Left colon (tissue), 2 donors: ENCODE measurements at places on chromosomes 11 and 22.

DNA sequence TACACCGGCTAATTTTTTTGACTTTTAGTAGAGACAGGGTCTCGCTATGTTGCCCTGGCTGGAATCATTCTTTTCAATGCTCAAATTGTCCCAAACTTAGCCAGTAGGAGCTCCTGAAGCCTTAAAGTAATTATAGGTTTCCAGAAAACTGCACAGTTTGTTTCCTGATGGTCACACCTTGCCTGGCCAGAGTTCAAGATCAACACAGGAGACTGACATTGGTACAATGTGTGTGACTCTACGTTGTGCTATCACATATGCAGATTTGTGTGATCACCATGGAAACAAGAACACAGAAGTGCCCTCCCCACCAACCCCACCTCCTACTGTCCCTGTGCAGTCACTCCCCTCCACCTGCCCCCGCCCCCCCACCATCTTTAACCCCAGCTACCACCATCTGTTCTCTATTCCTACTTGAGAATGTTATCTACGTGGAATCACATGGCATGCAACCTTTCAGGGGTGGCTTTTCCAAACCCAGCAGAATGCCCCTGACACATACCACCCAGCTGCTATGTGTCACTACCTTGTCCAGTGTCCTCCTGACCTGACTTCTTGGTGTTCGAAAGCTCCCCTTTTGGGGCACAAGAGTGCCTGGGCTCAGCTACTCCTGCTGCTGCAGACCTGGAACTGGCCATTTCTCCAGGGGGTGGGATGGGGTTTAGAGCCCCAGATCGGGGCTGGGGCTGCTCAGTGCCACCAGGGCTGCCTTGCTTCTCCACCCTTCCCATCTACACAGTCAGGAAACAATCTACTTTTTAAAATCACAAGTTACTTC lies 6.1 kb upstream of the NAP1L4 start:
- DNase-seq: peak; percentile 67

GRCh38 chr22:49951000-49951677 lies 9.4 kb upstream of the PIM3 start:
- DNase-seq: peak; percentile 96

DNA sequence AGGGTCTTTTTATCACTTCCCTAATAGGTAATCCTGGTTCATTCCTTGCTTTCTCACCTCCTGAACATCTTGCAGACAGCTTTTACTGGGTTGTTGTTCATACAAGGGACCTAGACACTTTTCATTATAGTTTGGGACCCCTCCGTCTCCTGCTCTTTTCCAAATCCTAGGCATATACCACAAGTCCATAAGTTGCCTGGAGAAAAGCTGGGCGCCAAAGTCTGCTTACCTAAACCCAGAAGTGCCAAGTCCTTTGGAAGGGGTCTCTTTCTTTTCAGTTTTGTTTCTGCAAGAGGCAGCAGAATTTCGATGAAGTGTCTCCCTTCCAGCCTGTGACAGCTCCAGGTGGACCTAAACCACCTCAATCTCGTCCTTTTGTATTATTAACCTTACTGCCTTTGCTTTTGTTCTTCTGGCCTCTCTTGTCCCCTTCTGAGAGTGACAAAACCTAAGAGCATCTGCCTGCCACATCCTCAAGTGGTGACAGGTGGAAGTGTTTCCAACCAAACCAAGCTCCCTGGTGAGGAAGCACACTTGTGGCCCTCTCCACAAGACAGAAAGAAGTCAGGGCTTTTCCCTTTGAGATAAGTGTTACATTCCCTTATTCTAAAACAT lies 19.5 kb upstream of the P2RY6 start:
- DNase-seq: peak; percentile 14

DNA sequence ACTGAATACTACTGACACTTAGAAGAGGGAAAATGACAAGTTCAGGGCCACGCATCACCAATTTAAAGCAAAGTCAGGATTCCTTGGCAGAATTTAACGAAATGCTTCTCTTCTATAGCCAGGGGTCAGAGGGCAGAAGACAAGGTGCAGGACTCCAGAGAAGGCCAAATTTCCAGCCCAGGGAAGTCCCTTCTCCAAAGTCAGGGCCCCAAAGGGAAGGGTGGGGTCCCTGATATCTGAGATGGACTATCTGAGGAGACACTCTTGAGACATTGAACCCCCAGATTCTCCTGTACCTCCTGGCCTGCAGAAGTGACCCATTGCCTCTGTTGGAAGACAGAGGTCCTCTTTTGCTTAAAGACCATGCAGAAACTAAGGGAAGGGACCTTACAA lies 91.2 kb downstream of the RPS6KA4 start:
- no peak for DNase-seq

DNA sequence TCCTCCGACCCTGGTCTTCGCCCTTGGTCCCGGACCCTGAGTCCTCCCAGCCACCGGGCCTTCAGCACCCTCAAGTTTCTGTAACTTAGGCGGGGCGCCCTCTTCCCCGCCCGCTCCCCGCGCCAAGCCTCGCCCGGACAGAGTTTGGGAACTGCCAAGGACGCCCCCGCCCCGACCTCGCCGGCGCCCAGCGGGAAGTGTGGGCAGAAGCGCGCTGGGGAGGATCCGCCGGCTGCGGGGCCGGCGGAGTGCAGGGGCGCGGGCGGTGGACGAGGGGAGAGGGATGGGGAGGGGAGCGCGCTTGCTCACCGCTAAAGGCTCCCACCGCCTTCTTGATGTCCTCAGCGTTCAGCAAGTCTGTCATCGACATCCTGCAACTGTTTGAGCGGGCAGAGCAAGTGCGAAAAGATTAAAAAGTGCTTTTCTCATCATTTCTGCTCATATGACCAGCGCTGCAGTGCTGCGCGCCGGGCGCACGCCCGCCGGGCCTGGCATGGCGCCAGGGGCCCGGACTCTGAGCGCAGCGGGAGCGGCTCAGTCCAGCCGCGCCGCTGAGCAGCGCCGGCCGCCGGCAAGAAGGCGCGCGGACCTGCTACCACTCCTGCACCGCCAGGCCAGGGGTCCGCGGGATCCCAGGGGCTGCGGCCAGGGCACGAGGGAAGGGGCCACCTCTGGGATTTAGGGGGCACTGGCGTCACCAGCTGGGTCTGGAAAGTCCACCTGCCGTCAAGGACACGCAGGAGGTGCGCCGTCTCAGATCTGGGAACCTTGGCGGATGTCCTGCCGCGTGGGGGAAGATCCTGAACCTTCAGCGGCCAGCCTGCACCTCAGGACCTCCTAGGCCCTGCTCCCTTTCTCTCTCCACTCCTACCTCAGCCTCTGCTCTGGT lies at the start of gene PVALB:
Gene PVALB (minus strand): TSS at position 400 of the 889 bp plus-strand sequence. CDS start 30 bp downstream, at position 370.
- DNase-seq: peak; percentile 13

DNA sequence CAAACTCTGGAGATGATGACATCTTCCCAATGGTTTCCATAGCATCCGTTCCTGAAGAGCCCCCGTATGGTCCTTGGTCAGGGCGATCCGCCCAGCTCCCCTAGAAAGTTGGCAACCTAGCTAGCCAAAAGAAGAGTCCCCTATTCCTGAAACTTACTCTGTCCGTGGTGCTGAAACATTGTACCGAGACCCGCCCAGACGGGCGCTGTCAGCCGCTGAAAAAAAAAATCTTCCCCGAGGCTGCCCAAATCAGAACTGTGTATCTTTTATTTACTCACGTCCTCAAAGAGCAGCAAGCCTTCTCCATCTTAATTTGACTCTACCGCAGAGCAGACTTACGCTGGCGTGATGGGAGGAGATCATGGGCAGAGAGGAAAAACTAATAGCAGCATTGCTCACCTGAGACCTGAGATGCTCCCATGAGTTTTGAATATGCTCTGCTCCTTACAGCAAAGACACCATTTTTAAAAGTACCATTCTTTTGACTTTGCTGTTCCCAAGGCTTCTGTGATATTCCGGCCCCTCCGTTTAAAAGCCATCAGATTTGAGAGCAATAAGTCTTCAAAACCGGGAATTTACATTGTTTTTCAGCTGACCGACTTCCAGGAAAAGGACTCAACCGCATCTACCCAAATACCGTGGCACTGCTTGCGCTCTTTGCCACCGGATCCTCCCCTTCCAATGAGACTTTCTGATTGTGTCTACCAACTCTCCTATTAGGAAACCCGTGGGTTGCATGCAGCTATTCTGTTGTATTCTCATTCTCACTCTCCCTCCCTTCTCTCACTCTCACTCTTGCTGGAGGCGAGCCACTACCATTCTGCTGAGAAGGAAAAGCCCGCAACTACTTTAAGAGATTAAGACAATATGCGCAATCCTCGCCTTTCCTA lies at the start of gene SLC17A6:
Gene SLC17A6 (plus strand): TSS at position 786 of the 890 bp plus-strand sequence. CDS start 153 bp downstream, outside the sequence.
- DNase-seq: no peak

- DNase-seq: no peak
Observed at GRCh38 chr22:39989633-39990032, 5.1 kb upstream of the FAM83F start.

DNA sequence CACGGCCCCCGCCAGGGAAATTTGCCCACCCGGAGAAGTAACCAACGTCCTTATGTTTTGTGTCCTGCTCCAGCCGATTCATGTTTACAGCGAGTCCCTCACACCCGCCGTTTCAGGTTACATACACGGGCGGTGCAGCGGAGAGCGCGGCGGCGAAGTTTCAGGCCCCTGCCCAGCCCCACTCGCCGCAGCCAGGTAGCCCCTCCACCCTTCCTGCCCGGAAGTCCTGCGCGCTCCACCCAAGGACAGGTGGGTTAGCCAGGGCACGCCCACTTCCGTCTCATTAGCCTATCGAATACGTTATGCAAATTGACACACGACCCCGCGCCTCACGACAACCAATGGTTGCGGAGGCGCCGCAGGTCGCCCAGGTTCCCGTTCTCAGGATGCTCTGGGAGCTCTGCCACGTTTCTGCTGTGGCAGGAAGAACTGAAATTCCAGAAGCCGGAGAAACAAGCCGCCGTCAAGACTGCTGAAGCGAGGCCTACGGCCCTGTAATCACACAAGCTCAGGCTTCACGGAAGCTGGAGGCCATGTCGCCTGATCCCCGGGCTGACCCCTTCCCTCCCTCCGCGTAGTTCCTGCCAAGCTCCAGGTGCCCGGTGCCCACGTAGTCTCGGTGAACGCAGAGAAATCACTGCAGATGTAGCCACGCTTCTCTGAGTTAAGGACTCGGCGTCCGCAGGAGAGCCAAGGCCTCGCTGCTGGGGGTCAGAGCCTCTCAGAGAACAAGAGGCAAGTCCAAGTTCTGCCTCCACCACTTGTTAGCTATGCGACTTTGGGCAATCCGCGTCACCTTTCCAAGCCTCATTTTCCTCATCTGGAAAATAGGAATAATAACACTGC lies 22.4 kb upstream of the MYH9 start:
- peak; percentile 96 for DNase-seq

DNA sequence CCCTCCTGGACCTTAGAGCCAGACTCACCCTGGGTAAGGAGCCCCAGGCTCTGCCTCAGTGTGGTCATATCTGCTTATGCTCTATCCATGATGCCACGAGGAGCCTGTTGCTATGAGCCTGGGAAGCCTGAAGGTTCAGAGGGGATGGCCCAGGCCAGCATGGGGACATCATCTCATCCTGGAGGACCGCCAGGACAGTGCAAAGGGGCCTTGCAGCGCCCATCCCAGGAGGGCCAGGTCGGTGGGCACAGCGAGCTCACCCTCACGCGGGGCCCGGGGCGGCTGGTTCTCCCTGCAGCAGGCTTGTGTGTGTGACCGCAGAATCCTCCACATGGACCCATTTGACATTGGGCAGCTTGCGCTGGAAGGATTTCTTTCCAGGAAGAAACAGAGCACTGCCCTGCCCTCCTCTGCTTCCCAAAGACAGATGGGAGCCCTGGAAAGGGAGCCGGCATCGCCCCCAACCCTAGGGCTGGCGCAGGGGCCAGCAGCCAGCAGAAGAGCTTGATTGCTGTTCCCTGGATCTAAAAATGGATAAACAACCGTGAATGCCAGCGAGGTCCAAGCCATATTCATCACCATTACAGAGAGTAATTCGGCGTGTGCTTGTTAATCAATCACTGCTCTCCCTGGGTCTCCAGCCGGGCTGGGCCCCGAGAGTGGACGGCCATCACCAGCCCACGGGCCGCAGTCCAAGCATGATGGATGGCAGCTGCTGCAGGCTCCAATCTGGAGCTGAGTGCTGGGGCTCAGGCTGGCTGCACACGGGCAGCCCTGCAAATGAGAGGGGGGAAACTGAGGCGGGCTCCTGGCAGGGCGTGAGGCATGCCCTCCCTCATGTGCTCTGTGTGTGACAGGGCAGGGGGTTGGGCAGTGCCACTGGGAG lies 739.7 kb downstream of the BRD1 start:
- DNase-seq: no peak

DNA sequence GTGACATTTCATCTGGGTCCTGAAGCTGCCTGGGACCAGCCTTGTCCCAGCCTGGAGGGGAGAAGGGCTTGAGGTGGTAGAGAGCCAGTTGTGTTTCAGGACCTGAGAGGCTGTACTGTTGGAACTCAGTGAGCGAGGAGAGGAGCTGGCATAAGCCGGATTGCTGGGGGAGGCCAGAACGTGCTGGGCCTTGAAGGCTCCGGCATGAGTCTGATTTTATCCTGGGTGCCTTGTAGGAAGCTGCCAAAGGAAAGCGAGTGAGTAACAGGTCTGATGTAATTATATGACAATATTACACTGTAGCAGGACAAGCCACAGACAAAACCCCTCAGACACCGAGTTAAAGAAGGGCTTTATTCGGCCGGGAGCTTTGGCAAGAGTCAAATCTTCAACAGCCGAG lies 17.2 kb downstream of the AP2A2 start:
- no peak for DNase-seq

GRCh38 chr11:114827736-114828135 lies 149.4 kb downstream of the NXPE2 start:
- no peak for DNase-seq
